ENCODE measurements at places on chromosomes 12 and 14. TPM values are rescaled to one million over a fixed set of nuclear protein-coding genes. Genes with fewer than 3 reads are reported as not detected.

The PTPN21 gene
- 40.0 TPM for total RNA-seq

GRCh38 chr12:127501916-127502315, 765.1 kb upstream of the TMEM132C start:
- H3K4me3 ChIP-seq: no peak overlapping the region
- H3K4me1 ChIP-seq: no peaks in the 10 kb centered on the region
- H3K27me3 ChIP-seq: no peaks in the 10 kb centered on the region
- no peak for DNase-seq

The PIWIL1 gene
- 1.5 TPM for total RNA-seq

GRCh38 chr14:35362911-35363374, 41.6 kb downstream of the NFKBIA start:
- no peaks in the 10 kb centered on the region for H3K27me3 ChIP-seq
- DNase-seq: peak; percentile 71
- H3K36me3 ChIP-seq: no peaks in the 10 kb centered on the region
- peak overlapping the region; percentile 65 for H3K27ac ChIP-seq
- peaks cover 56% of the 10 kb centered on the region for H3K4me1 ChIP-seq
- no peak overlapping the region for H3K4me3 ChIP-seq

The MFAP5 gene
- 116 TPM for total RNA-seq

The TAMALIN gene
- total RNA-seq: 20.8 TPM
